Left ventricle myocardium inferior (tissue), 1 donor: ENCODE measurements at places on chromosomes 2 and 18. TPM values are rescaled to one million over a fixed set of nuclear protein-coding genes. Genes with fewer than 3 reads are reported as not detected.
A peak's percentile ranks its signal among the peaks of the same experiment; 100 is the strongest.

DNA sequence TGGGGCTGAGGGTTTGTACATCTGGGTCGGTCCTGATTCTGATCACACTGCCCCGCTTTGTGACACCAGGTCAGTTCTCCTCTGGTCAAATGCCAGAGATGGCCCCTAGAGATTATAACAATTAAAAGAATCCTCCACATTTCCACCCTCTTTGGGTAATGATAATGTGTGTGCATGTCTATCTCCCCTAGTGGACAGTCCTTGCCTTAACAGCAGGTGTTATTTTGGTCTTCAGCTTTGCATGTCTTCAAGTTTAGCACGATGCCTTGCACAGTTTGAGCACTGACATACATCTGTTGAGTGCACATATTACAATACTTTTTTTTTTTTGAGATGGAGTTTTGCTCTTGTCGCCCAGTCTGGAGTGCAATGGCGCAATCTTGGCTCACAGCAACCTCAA lies 25.7 kb upstream of the COX7A2L start:
- peaks cover 6% of the 10 kb centered on the region for H3K27me3 ChIP-seq
- no peaks in the 10 kb centered on the region for H3K4me1 ChIP-seq
- no peak overlapping the region for H3K27ac ChIP-seq

GRCh38 chr2:11080253-11081115 lies 74.8 kb upstream of the SLC66A3 start:
- no peaks in the 10 kb centered on the region for H3K4me1 ChIP-seq
- no peak for DNase-seq
- no peak overlapping the region for H3K27ac ChIP-seq
- peaks cover 18% of the 10 kb centered on the region for H3K27me3 ChIP-seq
- H3K4me3 ChIP-seq = no peak overlapping the region
- H3K36me3 ChIP-seq = no peaks in the 10 kb centered on the region

GRCh38 chr2:46564350-46564749 lies 85.0 kb downstream of the TMEM247 start:
- DNase-seq = no peak
- H3K4me3 ChIP-seq = peak overlapping the region; percentile 31
- peak overlapping the region; percentile 85 for H3K27ac ChIP-seq
- peaks cover 5% of the 10 kb centered on the region for H3K36me3 ChIP-seq
- peaks cover 97% of the 10 kb centered on the region for H3K4me1 ChIP-seq
- no peaks in the 10 kb centered on the region for H3K27me3 ChIP-seq

C2orf72 gene
- 0.05 TPM for total RNA-seq

GCG gene
- not detected for total RNA-seq

AFF3 gene
- total RNA-seq = 8.0 TPM

- peaks cover 4% of the 10 kb centered on the region for H3K27me3 ChIP-seq
- DNase-seq = no peak
- peak overlapping the region; percentile 90 for H3K27ac ChIP-seq
- H3K36me3 ChIP-seq = no peaks in the 10 kb centered on the region
- peak overlapping the region; percentile 67 for H3K4me3 ChIP-seq
- peaks cover 83% of the 10 kb centered on the region for H3K4me1 ChIP-seq
Observed at GRCh38 chr18:77086034-77086433, 46.5 kb downstream of the MBP start.

DNA sequence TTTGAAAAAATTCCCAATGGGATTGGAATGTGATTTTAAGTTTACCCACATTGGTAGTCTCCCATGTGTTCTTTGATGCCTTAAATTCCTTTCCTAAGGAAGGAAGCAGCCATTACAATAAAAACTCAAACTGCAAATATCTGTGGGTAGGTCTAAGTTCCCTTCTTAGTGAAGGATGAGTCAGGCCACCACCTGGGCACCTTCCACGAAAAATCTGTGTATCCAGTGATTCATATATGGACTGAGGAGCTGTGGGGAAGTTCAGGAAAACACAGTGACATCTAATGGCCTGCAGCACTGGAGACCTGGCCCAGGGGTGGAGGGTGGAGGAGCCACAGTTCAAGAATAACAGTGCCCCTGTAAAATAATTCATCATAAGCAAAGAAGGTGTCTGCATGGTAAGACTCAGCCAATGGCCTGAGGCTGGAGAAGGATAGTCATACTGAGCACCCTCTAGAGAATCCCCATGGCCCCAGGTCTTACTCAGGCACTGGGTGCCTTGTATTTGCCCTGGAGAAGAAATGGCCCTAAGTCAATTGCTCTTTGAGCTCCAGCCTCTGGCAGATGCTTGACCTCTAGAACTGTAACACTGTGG lies 248.6 kb downstream of the SP3 start:
- DNase-seq = no peak
- H3K36me3 ChIP-seq = no peaks in the 10 kb centered on the region
- no peak overlapping the region for H3K4me3 ChIP-seq
- no peak overlapping the region for H3K27ac ChIP-seq

CHRNG gene
- total RNA-seq = not detected

OXER1 gene
- total RNA-seq = 0.36 TPM
